ENCODE measurements at places on chromosomes 5 and 9.

- no peak for DNase-seq
These were observed 304.7 kb upstream of the POU5F2 start for GRCh38 chr5:94045839-94046782.

DNA sequence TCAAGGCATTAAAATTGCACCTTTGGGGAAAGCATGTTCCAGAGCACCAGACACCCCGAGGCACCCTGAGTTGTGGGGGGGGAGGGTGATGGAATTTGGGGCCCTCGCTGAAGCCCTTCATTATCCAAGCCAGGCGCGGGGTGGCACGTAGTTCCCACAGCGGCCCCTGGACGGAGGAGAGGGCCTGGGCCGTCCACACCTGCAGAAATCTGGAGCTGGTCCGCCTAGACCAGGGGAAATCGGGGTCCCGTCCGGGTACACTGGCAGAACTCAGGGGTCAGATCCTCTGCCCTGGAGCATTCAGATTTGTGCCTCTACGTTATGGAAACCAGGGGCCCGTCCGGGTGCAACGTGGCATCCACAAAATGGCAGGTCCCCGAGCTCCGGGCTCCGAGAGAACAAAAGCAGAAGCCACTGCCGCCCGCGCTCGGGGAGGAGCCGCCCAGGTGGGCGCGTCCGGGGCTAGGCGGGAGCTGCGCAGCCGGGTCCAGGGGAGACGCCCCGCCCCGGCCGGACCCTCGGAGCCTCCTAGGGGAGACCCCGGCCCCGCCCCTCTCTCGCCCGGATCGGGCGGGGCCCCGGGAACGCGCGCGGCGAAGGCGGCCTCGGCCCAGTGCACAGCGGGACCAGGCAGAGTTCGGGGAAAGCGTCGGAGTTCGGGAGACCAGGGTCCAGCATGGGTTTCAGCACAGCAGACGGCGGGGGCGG, at the start of gene PLEKHG4B:
Gene PLEKHG4B, plus strand, starts transcription at position 613 of the 708 bp plus-strand sequence. Its CDS starts 64 bp downstream, at position 677.
- peak; percentile 79 for DNase-seq

DNA sequence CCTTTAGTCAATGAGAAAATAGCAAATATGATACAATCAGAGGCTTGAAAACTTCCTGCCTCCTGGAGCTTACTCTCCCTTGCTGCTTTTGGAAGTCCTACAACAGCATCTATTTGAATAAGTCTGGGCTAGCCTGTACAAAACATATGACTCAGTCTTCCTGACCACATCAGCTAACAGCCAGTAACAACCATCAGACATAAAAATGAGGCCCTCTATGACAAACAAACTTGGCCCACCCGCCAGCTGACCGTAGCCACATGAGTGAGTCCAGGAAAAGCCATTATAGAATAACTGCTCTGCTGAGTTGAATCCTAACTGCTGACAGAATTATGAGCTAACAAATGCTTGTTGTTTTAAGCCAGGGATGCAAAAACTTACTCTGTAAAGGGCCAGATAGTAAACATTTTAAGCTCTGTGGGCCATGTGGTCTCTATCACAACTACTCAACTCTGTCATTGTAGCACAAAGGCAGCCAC, 347.6 kb downstream of the PTPRD start:
- no peak for DNase-seq

DNA sequence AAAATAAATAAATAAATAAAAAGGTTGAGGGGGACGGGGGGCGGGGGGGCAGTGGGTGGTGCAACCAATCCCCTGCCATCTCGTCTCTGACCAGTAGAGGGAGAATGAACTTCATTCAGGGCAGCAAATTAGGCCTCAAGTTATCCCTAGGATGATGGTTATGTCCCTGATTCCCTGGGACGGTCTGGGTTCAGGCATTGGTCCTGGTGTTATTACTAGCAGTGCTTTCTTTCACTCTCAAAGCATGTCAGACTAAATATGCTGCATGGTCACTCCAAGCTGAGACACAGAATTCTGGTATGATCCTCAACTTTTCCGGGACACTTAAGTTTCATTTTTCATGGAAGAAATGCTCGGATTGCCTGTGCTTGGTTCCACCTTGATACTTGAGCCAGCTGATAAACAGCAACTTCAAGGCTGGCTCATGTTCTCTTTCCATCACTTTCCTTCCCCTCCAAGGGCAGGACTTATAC, 59.4 kb downstream of the DAP start:
- DNase-seq = peak; percentile 9

GRCh38 chr9:73683862-73684591, 532.4 kb downstream of the ANXA1 start:
- peak; percentile 55 for DNase-seq

DNA sequence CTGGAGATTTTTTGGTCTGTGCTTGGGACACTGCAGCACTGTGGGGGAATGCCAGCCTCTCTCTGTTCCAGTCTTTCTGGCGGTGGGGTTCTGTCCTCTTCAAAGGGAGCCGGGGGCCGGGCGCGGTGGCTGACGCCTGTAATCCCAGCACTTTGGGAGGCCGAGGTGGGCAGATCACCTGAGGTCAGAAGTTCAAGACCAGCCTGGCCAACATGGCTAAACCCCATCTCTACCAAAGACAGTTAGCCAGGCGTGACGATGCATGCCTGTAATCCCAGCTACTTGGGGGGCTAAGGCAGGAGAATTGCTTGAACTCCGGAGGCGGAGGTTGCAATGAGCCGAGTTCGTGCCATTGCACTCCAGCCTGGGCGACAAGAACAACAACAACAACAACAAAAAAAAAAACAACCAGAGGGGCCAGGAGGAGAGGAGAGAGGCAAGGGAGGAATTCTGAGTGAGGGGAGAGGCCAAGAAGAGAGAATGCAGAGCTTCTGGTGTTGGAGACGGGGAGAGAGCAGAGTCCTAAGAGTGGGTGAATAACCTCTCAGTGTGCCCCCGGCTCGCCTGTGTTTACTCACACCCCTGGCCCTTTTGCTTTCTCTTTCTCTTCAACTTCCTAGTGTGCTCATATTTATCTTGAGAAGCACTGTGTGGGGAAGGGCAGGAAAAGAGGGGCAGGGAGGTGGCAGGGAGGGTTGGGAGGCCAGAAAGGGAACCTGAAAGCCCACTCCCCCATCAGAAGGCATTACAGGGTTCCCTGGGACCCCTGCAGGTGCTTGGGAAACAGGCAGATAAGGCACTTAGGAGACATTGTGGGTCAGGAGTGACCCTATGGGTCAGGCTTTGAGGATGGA, 3.2 kb upstream of the SET start:
- no peak for DNase-seq

- DNase-seq = no peak
These were observed 24.4 kb upstream of the CTSL start for GRCh38 chr9:87701491-87701890.

GRCh38 chr9:74846766-74847165, 41.0 kb downstream of the TRPM6 start:
- DNase-seq = no peak
